ENCODE measurements at places on chromosomes 6 and 20. TPM values are rescaled to one million over a fixed set of nuclear protein-coding genes. Genes with fewer than 3 reads are reported as not detected.

UST gene
- total RNA-seq: 5.0 TPM

SPAG4 gene
- total RNA-seq: 5.2 TPM

DZANK1 gene
- total RNA-seq: 2.6 TPM

BANF2 gene
- not detected for total RNA-seq

SCUBE3 gene
- total RNA-seq: 0.07 TPM

COQ3 gene
- 10.7 TPM for total RNA-seq

SPDEF gene
- total RNA-seq: 2.2 TPM

SIM1 gene
- total RNA-seq: not detected

FKBP1C gene
- 2.2 TPM for total RNA-seq

All from A549 treated with ZK216348 at 1 μM for 4 hours (cell line).